Activated naive CD4-positive, alpha-beta T cell (primary cell): ENCODE measurements at places on chromosomes 6 and 20.

GRCh38 chr6:16769131-16769985, 8.1 kb upstream of the ATXN1 start:
- no peak for DNase-seq

GRCh38 chr20:25314497-25315417, 66.9 kb downstream of the PYGB start:
- DNase-seq, result no peak

GRCh38 chr20:21702553-21703470, 2.7 kb upstream of the PAX1 start:
- no peak for DNase-seq

- DNase-seq, result no peak
Observed at GRCh38 chr20:36856691-36857635, 19.0 kb upstream of the TLDC2 start.

DNA sequence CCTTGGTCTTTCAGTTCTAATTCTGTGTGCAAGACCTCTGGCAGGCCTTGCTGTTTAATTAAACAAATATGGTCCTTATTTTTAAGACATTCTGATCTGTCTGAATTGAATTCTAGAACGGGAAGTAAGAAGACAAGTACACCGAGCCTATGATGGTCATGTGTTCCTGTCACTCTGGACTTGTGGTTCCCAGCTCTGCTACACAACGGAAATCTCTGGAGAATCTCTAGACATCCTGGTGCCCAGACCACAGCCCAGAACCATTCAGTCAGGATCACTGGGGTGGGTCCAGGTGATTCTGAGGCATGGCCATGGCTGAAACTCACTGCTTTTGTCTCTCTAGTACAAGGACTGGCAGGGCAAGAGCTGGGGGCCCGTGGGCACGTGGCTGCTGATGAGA, 15.9 kb upstream of the KCNK16 start:
- DNase-seq, result no peak

GRCh38 chr20:668638-669037, 7.0 kb downstream of the SCRT2 start:
- DNase-seq, result no peak
